Stimulated activated CD8-positive, alpha-beta memory T cell treated with anti-CD3 and anti-CD28 coated beads, Interleukin-7, amount 100 ng/mL, for 1 hour (primary cell): ENCODE measurements at places on chromosomes 3 and 15.

DNA sequence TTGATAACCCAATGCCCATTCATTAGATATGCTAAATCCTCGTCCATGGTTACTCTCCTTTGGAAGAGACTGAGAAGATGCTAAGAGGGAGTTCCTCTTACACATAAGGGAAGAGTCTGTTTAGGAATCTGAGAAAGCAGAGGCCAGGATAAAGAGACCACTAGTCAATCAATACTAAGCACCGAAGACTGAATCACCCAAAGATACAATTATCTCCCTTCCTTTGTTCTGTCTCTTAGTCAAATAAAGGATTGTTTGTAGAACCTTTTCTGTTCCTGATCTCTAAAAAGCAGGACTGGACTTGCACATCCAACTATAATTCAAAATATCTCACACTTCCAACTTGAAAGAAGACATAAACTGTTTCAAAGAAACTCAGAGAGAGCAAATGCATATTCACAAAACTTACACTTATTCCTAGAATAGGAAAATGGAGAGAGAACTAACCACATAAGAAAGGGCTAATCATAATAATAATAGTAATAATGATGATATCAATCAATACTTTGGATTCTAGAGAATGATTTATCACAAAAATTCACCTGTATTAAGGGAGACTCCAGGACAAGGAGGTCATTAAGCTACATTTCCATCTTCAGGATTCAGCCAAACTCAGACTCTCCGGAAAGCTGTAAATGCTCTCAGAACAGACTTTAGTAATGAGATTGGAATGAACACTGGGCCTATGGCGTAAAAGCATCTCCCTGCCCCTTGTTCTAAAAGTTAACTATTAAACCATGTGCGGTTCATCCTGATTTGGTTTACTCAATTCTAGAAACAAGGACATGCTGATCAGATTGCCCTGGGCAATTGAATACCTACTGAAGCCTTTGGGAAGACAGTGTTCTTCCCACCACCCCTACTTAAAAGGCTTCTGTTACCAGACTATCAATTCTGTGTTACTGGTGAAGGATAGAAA, 401.5 kb downstream of the ZBTB20 start:
- no peak for DNase-seq

GRCh38 chr3:138946663-138947494, at the start of the genes FOXL2 and FOXL2NB:
Gene FOXL2, minus strand, starts transcription at chr3:138947137. Its CDS starts 415 bp downstream, at chr3:138946722.
Gene FOXL2NB, plus strand, starts transcription at chr3:138947217. Its CDS starts 148 bp downstream, at chr3:138947365.
- no peak for DNase-seq

DNA sequence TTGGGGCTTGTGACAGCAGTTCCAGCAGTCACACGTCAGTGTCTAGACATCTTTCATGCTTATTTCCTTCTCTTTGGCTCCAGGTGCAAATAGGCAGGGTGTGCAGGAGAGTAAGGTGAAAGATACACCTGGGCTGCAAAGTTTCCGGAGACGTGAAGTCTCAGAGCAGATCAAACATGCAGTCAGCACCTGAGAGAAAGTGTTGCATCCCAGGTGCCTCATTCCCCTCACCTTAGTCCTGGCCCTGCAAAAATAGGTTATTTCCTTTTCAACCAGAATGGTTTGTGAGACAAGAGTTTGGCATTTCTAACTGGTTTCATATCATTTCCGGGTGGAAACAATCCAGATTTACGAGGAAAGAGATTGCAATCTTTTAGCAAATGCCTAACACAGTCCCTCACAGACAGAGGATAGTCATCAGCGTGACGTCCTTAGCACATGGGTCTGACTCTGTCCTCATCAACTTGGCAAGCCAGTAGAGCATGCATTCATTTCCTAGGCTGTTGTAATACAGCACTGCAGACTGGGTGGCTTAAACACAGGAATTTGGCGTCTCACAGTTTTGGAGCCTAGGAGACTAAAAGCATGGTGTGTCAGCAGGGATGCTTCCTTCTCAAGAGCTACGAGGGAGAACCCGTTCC, 58.2 kb upstream of the ARRDC4 start:
- DNase-seq = no peak

DNA sequence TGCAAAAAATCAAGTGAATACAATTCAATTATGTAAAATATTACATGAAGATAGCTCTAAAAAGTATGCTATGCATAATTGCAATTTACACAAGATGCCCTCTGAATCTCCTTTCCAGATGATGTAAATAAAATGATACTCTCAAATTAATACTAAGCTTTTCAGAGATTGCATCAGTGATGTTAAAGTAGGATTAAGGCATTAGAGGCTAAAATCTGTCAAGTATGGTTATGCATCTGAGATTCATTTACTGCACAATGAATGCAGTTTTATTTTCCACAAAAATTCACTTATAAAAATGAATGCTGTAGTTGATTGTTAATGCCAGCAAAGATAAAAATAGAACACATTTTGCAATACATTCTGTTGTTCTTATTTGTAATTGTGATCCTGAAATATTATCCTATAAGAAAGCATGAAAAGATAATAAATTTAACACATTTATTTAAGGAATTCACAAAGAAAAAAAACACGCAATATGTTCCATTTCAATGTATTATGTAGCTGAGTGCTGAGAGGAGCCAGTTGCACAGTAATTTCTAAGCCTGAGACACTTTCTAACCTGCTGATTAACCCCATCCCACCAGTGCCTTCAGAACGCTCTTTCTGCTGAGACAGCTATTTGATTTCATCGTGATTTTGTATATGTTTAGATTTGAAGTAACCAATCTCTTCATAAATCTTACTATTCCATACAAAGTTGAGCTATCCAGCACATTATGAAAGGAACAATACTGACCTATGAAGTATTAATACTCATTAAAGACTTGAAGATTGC, 224.4 kb downstream of the CADM2 start:
- DNase-seq = no peak

- DNase-seq = no peak
Observed at GRCh38 chr3:23859012-23859743, 53.4 kb downstream of the UBE2E1 start.

DNA sequence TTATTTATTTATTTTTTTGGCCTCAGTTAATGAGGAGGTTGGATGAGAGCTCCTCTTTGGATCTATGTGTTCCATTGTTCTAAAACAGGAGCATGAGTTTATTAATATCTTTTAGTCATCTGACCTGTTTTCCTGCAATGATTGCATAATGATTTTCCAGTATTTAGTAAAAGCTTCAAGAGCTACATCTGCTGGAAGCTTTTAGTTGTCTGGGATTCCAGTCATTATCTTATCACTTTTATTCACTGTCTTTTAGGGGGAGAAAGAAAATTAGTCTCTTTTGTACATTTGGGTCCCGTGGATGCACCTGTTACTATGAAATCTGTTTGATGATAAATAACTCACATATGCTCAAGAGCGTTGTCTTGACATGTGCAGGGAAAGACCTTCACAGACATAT, 1270.0 kb downstream of the ROBO1 start:
- DNase-seq = no peak

DNA sequence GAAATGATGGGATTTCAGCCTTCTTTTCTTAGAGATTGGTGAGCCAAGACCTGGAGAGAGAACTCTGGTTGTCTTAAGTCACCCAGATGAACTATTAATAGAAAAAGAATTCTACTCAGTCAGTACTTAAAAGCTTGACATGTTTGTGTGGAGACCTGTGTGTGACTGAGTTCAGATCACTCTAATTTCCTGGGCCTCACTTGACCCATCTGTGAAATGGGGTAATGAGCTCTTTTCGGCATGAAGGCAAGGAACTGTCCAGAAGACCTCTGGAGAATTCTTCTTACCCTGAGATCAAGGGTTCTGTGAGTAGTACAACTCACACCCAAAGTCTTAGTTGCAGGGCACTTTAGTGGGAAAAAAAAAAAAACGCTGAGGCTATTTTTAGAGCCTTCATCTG, 92.9 kb downstream of the LPP start:
- no peak for DNase-seq

GRCh38 chr3:157075693-157076420, 84.1 kb downstream of the CCNL1 start:
- no peak for DNase-seq

- no peak for DNase-seq
Observed at GRCh38 chr3:146035366-146035765, 125.6 kb downstream of the PLOD2 start.

GRCh38 chr15:101213147-101213546, 38.7 kb downstream of the CHSY1 start:
- no peak for DNase-seq

GRCh38 chr3:153169793-153170383, 7.9 kb downstream of the RAP2B start:
- no peak for DNase-seq

GRCh38 chr15:45129651-45130129, at the start of the genes DUOX1 and DUOXA1:
Gene DUOX1, plus strand, starts transcription at chr15:45129994. Its CDS starts 1,973 bp downstream, at chr15:45131967.
Gene DUOXA1, minus strand, starts transcription at chr15:45129879. Its CDS starts 6,865 bp downstream, at chr15:45123014.
- DNase-seq = no peak

GRCh38 chr3:5186089-5186857, 1.2 kb upstream of the EDEM1 start:
- no peak for DNase-seq

DNA sequence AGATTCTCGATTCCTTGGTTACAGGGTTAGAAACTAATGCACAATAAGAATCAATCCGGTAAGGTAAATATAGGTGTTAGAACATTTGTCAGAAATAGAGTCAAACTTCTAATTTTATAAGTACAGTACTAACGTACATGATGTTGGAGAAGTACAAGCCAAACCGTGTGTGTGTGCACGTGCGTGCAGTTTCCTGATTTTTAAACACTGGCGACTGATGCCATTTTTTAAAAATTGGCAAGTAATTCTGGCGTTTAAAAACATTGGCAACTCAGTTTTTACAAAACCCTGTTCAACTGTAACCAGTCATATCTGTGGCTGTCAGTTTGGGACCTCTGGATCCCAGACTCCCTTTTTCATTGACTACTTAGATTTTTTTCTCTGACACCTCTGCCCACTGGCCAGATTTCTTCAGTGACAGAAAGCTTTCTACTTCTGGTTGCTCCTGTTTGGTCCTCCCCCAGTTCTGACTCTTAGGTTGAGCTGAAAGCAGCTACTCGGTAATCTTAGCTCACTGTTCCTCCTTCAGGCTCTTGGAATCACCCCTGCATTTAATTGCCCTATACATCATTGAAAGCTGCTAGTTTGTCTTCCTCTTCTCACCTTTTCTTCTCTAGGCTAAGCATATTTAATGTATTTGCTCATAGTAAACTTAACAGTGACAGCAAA, 843 bp downstream of the ATG7 start:
- DNase-seq = no peak

- DNase-seq = no peak
Observed at GRCh38 chr15:89912145-89912673, 543 bp downstream of the ARPIN start.

GRCh38 chr3:175965036-175965435, 1105.9 kb downstream of the NAALADL2 start:
- DNase-seq = no peak

GRCh38 chr3:150220799-150221198, 187.3 kb upstream of the TSC22D2 start:
- DNase-seq = no peak

DNA sequence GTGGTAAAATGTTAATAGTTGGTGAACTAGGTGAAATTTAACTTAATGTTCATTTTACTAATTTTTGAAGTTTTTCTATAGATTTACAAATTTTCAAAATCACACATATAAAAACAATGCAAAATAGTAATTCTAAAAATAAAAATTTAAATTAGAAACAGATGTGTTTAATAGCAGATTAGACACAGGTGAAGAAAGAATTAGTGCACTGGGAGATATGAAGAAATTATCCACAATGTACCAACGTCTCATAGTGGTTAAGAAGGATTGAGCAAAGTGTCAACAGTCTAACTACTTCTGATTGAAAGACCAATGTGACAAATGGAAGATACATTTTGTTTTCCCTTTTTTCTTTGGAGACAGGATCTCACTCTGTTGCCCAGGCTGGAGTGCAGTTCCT, 26.5 kb downstream of the SPG11 start:
- no peak for DNase-seq

DNA sequence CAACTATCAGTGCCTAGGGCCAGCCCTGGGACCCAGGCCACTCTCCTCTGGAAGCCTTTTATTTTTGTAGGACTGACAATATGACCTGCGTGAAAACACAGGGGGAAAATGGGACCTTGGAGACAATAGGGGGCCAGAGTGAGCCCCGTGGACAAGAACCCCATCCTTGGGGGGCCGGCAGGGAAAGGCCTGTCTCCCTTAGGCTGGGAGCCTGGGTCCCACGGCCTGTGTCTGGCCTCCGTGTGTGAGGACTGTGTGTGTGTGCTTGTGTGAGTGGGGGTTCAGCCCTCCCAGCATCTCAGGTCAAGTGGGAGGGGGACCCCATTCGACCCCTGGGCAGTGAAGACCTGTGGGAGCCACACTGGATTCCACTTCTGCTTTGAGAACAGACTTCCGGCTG, 53.3 kb downstream of the EXOG start:
- DNase-seq = no peak

DNA sequence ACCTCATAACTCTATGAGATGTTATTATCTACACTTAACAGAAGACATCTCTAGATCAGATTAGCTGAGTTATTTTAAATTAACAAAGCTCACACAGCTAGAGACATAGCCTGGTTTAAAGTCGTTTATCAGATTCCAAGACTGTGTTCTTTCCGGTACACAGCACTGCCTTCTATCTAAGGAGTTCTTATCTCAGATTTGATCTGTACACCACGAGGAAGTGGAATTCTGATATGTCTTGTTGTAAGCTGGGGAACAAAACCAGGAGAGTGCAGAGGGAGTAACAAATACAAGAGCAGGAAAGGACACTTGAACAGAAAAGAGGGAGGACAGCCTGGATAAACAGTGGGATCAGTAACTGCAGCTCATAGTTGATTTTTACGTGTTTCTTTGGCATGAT, 61.7 kb upstream of the KCNMB2 start:
- no peak for DNase-seq

GRCh38 chr3:135871311-135871710, 94.2 kb upstream of the PPP2R3A start:
- DNase-seq = no peak

- DNase-seq = no peak
Observed at GRCh38 chr3:15768421-15769255, 29.1 kb downstream of the ANKRD28 start.

DNA sequence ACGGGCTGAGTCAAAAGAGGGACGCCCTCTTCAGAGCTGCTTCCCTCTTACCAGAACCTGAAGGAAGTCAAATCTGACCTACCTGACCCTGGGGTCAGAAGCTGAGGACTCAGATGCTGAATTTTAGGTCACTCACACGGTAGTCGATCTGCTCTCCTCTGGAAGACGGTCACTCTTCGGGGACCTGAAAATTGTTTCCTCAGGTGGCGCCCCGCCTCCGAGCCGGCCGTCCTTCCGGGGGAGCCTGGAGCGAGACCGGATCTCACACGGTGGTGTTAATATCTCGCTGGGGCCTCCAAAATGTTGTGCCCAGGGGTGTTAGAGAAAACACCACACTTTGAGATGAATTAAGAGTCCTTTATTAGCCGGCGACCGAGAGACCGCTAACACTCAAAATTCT, 737.2 kb downstream of the SI start:
- DNase-seq = no peak

DNA sequence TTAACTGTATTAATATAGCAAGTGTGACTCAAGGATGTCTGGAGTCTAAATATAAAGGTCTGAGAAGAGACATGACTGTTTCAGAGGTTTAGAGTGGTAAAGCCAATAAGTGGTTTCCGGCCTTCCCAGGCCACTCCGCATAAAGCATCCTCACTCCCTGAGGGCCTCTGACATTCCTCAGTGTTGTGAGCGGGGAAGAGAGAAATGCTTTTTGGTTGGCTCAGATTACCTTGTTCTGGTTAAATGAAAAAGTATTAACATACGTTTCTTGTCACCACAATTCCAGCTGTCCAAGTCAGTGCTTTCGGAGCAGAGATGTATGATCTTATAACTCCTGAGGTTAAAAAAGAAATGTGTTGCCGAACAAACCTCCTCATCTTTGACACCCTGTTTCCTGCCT, 103.8 kb downstream of the RBMS3 start:
- no peak for DNase-seq
